WTC11 (cell line): ENCODE measurements at places on chromosomes 7 and 10. TPM values are rescaled to one million over a fixed set of nuclear protein-coding genes. Genes with fewer than 3 reads are reported as not detected.

NACAD gene
- total RNA-seq: 5.5 to 6.0 TPM (median 5.7 TPM) in 3 replicates

ATP6V0A4 gene
- total RNA-seq: 1.1 to 2.0 TPM (median 1.3 TPM) in 3 replicates

NMT2 gene
- total RNA-seq: 9.6 to 11.8 TPM (median 11.7 TPM) in 3 replicates

TNS3 gene
- 28.3 to 37.7 TPM (median 29.6 TPM) in 3 replicates for total RNA-seq

WEE2 gene
- 0.04 to 0.07 TPM in 2 of 3 replicates, not detected in the other for total RNA-seq

FAM25G gene
- not detected in 3 replicates for total RNA-seq

PRKCQ gene
- total RNA-seq: 8.4 to 8.7 TPM (median 8.7 TPM) in 3 replicates

MALRD1 gene
- 0.50 to 0.64 TPM (median 0.60 TPM) in 3 replicates for total RNA-seq

BMS1 gene
- total RNA-seq: 31.7 to 37.7 TPM (median 31.9 TPM) in 3 replicates

PRSS1 gene
- total RNA-seq: 9.9 to 14.8 TPM (median 11.1 TPM) in 3 replicates

DYNC1I1 gene
- total RNA-seq: 2.8 to 3.4 TPM (median 3.3 TPM) in 3 replicates

UCMA gene
- 1.0 to 1.9 TPM (median 1.5 TPM) in 3 replicates for total RNA-seq

OPN1SW gene
- not detected in 3 replicates for total RNA-seq

AIMP2 gene
- total RNA-seq: 63.2 to 69.4 TPM (median 67.8 TPM) in 3 replicates

IMPDH1 gene
- 42.8 to 54.2 TPM (median 44.1 TPM) in 3 replicates for total RNA-seq

KNDC1 gene
- total RNA-seq: 25.7 to 26.8 TPM (median 26.6 TPM) in 3 replicates

MBLAC1 gene
- total RNA-seq: 3.0 to 3.5 TPM (median 3.0 TPM) in 3 replicates

OR6B1 gene
- total RNA-seq: not detected in 3 replicates

ADRA2A gene
- 1.7 to 2.1 TPM (median 1.7 TPM) in 3 replicates for total RNA-seq

GPR15LG gene
- total RNA-seq: not detected in 3 replicates

TMEM176B gene
- 1.0 to 1.6 TPM (median 1.3 TPM) in 3 replicates for total RNA-seq

SPDYE11 gene
- not detected in 3 replicates for total RNA-seq

CELF2 gene
- 16.8 to 24.6 TPM (median 17.8 TPM) in 3 replicates for total RNA-seq

IFIT2 gene
- total RNA-seq: 0.07 to 0.15 TPM (median 0.14 TPM) in 3 replicates

RBM20 gene
- total RNA-seq: 0.37 to 0.52 TPM (median 0.41 TPM) in 3 replicates

SEMA3D gene
- total RNA-seq: 2.2 to 3.8 TPM (median 2.9 TPM) in 3 replicates

CLCN1 gene
- total RNA-seq: 0.23 to 0.46 TPM (median 0.28 TPM) in 3 replicates

TBXAS1 gene
- total RNA-seq: 0.82 to 2.6 TPM (median 2.3 TPM) in 3 replicates

WASHC2A gene
- total RNA-seq: 24.6 to 27.9 TPM (median 26.4 TPM) in 3 replicates

SUN3 gene
- not detected in 3 replicates for total RNA-seq

PRRT4 gene
- total RNA-seq: 0.92 to 1.5 TPM (median 1.2 TPM) in 3 replicates

IFIT1B gene
- not detected in 3 replicates for total RNA-seq

TMEM229A gene
- total RNA-seq: 0.27 to 0.74 TPM (median 0.41 TPM) in 3 replicates

OR2F2 gene
- total RNA-seq: not detected in 3 replicates

KIAA1549 gene
- total RNA-seq: 16.3 to 18.7 TPM (median 17.2 TPM) in 3 replicates

UTF1 gene
- 140 to 196 TPM (median 143 TPM) in 3 replicates for total RNA-seq

SPOCK2 gene
- total RNA-seq: 4.0 to 4.7 TPM (median 4.1 TPM) in 3 replicates

ZRANB1 gene
- 13.9 to 15.9 TPM (median 15.3 TPM) in 3 replicates for total RNA-seq

AKR1D1 gene
- 0.14 to 0.24 TPM (median 0.18 TPM) in 3 replicates for total RNA-seq
